Activated T-helper 2 cell treated with anti-CD3 and anti-CD28 coated beads, Interferon-gamma antibody, Interleukin-2, Interleukin-4, amounts not matched to agents 10 μg/mL and 5 μg/mL and 100 μg/mL, durations not matched to agents 14 hours and 24 hours and 36 hours (primary cell): ENCODE measurements at places on chromosomes 1 and 21. TPM values are rescaled to one million over a fixed set of nuclear protein-coding genes. Genes with fewer than 3 reads are reported as not detected.

DNA sequence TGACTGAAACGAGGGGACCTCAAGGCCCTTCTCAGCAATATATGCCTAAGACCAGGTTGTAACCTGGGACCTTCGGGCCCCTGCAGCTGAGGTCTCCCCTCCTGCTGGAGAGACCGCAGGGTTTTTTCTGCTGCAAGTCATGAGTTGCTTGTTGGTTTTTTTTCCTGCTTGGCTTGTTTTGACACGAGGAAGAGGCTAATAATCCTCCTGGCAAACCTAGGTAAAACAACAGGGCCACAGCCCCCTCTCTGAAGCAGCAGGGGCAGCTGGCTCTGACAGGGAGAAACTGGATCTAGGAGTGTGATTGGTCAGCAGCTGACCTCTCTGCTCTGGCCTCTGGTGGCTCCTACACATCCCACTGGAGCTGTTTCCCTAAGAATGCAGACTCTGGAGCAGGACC is 69.0 kb downstream of the CD34 start:
- no peak for DNase-seq

- DNase-seq, result peak; percentile 91
These were observed 92.5 kb upstream of the RUNX3 start for GRCh38 chr1:25022361-25023189.

The ABCG1 gene
- 5.7 and 8.0 TPM in 2 replicates for total RNA-seq

DNA sequence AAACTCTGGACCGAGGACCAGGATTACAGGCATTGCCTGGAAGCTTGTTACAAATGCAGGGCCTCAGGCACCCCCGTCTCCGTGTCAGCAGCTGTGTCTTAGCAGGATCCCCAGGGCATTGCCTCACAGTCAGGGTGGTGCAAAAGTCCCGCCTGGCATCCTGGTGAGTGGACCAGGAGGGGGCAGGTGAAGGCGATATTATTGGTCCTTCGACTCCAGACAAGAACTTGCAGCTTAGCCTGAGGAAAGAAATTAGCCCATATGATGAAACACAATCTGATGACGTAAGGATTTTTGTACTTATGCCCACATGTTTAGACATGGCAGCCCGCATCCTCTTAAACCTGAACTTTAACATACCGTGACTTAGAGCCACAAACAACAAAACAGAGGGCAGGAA is 40.8 kb downstream of the RSPH1 start:
- no peak for DNase-seq

- no peak for DNase-seq
These were observed 59.2 kb downstream of the KRTAP19-8 start for GRCh38 chr21:30979054-30979453.
